ENCODE measurements at places on chromosomes 7 and 10.
A peak's percentile ranks its signal among the peaks of the same experiment; 100 is the strongest.

GRCh38 chr7:101589976-101590662 is 39.0 kb downstream of the MYL10 start:
- DNase-seq, result no peak

- no peak for DNase-seq
Measured at GRCh38 chr10:13669182-13669855, 82.6 kb downstream of the PRPF18 start.

DNA sequence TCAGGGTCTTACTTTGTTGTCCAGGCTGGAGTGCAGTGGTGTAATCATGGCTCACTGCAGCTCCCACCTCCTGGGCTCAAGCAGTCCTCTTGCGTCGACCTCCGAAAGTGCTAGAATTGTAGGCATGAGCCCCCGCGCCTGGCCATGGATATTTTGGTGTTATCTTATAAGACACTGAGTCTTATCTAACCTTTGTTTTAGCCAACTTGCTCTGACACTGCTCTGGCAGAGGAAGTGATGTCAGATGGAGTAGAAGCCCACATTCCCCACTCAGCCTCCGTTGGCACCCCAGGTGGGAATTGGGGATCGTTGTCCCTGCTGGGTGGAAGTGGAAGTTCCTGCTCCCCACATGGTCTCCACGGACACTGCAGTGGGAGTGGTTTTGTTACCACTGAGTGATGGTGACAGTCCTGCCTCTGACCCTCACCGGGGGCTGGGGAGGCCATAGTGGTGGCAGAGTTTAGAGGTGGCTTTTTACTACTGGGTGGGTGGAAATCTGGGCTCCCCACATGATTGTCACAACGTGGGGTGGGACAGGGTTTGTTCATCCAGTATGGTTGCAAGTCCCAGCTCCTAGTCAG is 98.9 kb downstream of the ANKRD61 start:
- DNase-seq, result no peak

DNA sequence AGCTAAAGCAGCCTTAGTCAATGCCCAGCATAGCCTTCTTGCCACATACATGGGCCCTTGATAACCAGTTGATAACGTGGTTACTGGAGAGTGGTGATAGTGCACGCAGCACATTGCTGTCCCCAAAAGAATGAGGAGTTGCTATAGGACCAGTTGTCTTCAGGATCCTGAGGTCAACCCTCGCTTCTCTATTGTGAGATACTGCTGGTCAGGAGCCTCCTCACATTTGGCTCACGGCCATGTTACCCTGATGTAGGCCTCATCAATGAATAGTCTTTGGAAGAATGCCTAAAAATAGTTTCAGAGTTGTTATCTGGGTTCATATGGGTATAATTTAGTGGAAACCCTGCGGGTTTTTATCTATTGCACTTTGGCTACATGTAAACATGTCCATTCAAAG is 230.7 kb downstream of the VTI1A start:
- DNase-seq, result no peak

- peak; percentile 4 for DNase-seq
Measured at GRCh38 chr10:93288679-93289634, 193.2 kb downstream of the MYOF start.

GRCh38 chr10:113094114-113094486 is 144.1 kb downstream of the TCF7L2 start:
- no peak for DNase-seq

DNA sequence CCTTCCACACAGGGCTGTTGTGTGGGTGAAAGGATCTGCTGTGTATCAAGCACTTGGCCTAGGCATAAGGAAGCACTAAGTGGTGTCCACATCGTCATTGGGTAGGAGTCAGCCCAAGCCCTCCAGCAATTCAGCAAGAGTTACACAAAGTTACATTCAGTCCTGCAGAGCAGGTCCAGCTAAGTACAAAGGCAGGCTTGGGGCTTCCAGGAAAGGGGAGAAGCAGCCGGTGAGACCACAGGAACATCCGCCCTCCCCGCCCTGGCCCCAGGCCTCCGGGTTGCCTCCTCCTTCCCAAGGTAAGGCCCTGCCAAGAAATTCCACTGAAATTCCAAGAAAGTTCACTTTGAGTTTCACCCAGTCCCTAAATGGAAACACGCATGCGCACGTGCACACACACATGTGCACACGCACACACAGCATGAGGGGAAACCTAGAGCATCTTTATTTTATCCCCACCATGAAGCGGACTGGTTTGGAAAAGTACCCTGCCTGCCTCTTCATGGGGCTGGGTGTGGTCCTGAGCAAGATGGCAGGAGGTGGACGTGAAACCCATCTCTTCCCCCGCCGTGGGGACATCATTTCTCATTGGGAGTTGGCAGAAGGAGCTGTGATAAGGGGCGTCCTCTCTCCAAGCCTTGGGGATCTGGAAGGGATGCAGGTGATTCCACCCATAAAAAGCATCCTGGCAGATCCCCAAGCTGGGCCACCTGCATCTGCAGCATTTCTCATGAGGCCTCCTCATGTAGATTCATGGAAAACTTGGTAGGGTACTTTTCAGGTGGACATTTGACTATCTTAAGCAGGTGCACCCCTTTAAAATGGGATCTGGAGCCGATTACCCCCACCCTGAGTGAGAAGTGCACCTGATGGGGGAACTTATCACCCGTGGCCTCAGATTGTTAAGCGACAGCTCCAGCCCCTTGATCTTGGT is 69.1 kb upstream of the NANOS1 start:
- no peak for DNase-seq

DNA sequence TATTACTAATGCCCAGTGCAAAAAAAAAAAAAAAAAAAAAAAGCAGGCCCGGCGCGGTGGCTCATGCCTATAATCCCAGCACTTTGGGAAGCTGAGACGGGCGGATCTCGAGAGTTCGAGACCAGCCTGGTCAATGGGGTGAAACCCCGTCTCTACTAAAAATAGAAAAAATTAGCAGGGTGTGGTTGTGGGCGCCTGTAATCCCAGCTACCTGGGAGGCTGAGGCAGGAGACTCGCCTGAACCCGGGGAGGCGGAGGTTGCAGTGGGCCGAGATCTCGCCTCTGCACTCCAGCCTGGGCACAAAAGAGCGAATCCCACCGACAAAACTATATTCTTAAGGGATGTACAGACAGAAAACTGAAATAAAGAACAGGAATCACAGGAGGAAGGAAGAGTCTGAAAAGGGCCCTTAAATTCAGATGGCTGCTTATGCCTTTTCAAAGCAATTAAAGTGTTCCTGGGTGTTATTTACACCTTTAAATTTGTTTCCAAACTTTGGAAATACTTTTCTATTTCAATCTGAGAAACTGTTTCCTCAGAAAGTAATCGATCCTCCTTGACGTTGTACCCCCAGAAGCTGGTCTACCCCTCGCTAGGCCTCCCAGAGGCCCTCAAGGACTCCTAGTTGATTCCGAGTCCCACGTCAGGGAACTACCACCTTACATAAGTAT is 2.0 kb upstream of the KMT2E start:
- DNase-seq, result peak; percentile 16

- DNase-seq, result no peak
Measured at GRCh38 chr10:17023386-17024298, 106.0 kb downstream of the CUBN start.

DNA sequence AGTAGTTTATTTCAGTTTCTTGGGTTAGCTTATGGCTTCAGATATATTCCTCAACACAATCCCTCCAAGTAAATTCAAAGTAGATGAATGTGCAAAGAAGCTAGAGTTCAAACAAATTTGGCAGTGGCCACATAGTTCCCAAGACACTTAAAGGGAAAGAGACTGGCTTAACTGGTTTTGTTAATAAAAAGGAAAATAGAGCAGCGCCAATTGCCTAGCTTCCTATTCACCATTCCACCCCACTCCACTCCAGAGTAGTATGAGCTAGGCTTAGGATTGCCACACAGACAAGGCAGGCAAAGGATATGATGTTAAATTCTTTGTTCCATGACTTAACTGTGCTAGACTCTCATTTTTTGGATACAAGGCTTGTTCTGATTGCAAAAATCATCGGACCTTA is 2.0 kb downstream of the XRCC2 start:
- DNase-seq, result no peak

GRCh38 chr7:130874071-130874915 is 140.3 kb upstream of the KLF14 start:
- DNase-seq, result no peak

DNA sequence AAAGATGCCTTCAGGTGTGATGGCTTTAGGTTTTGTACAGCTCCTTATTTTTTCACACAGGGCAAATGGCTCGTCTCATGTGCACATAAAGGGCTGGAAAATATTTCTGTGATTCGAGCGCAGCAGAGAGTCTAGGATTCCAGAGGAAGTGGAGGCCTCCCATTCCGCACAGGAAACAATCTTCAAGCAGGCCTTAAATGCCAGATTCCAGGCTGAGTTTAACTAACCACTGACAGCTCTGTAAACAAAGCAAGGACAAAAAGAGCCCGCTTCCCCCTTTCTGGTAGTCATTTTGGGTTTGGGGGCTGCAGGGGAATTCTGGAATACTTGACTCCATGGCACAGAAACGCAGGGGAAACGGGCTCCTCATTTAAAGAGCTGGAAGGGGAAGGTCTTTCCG is 87.2 kb downstream of the CALD1 start:
- DNase-seq, result no peak

DNA sequence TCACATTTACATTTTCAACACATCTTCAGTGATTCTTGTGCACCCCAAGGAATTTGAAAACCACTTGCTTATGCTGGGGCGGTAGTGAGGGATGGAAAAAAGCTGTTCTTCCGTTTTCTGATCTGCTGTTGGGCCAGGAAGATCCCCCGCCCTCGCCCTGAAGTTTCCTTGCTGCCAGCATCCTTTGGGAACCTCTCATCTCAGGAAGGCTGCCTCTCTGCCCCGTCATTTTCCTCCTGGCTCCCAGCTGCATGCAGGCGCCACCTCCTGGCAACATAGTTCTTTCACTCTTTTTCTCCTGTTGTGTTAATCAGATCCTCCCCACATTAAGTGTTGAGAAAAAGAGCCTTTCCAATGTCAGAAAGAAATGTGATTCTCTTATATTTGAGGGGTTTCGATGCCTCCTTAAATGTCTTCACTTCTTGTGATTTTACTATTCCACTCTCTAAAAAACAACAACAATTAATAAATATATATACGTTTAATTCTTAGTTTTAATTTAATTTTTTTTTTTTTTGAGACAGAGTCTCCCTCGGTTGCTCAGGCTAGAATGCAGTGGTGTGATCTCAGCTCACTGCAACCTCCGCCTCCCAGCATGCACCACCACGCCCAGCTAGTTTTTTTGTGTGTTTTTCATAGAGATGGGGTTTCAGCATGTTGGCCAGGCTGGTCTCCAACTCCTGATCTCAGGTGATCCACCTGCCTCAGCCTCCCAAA is 122.9 kb downstream of the RALA start:
- peak; percentile 32 for DNase-seq

DNA sequence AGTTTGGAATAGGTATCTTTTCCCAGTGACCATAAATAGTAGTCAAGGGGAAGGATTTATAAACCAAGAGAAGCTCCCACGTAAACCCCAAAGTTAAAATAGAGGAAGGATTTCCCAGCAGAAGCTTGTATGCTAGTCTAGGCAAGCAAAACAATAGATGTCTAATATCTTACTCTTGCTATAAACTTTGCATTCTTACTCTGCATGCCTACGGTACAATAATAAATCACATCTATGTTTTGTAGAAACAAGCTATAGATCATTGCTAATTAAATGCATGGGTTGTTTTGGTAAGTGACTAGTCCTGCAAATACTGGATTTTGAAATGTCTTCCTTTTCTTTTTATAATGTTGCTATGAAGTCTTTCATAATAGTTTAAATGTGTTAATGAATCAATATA is 585.5 kb downstream of the INHBA start:
- no peak for DNase-seq

DNA sequence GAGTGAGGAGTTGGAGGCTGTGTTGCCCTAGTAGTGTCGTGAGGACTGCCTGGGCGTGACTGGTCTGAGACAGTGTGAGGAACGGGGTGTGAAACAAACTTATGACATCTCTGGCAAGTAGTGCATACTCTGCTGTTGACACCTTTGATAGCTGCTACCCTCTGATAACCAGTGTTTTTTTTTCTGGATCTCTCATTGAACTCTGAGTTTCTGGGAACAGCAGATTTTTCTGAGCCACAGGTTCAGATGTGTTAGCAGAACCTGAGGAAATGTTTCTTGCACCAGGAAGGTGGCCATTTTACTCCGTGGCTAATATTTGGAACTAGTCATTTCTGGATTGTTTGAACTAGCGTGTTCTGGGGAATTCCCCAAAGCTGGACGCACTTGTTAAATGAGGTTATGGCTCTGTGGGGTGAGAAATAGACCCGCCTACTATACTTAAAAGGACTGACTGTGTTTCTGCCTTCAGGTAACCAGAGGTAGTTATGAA is 52.9 kb downstream of the AUTS2 start:
- no peak for DNase-seq

DNA sequence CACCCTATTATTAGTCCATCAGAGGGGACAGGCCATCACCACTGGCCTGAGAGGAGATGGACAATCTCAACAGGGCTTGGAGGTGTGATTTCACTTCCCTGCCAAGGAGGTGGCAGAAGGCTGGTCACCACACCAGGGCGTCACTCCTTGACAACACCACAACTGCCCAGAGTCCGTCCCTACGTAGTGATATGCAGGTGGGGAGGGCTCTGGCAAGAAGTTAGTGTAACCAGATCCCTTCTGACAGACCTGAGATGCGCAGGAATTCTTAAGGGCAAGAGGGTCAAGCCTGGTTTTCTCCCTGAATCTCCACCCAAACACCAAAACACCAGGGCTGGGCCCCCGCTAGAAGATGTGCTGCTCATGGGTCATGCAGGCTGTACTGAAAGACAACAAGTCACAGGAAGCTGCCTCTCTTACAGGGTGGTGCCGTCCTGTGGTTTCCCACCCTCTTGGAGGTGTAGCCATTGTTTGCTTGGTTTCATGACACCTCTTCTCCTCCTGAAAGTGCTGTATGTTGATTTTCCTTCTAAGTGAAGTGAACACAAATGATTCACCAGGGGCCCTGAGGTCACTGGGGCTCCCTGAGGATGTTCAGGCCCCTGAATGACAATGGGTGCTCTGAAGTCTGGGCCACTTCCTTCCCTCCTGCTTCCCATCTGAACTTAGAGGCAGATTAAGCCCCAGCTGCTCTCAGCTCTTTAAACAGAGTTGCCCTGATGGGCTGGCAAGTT is 27.1 kb downstream of the ATXN7L1 start:
- DNase-seq, result peak; percentile 29

GRCh38 chr10:112349521-112350085 is 24.3 kb upstream of the ACSL5 start:
- no peak for DNase-seq

GRCh38 chr10:6333086-6333485 is 130.4 kb downstream of the PFKFB3 start:
- no peak for DNase-seq

- no peak for DNase-seq
Measured at GRCh38 chr7:100679927-100680575, 6.5 kb downstream of the GNB2 start.

- no peak for DNase-seq
Measured at GRCh38 chr10:4080225-4080805, 295.3 kb upstream of the KLF6 start.

DNA sequence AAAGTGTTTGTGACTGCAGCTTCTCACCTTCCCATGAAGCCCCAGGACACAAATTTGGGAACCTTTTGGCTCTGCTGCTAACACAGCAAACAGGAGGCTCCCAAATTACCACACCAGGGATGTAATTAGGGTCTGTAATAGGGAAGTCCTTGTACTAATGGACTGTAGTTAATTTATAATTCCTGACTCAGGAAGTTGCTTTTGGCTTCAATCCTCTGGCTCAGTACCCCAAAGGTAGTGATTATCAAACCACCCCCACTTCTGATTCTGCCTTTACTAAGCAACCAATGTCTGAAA is 3.8 kb upstream of the MALSU1 start:
- no peak for DNase-seq

- no peak for DNase-seq
Measured at GRCh38 chr10:8616166-8616565, 561.7 kb downstream of the GATA3 start.

GRCh38 chr10:95181726-95182125 is 12.3 kb upstream of the ACSM6 start:
- no peak for DNase-seq

Data from stimulated activated CD4-positive, alpha-beta T cell treated with anti-CD3 and anti-CD28 coated beads, TNF-alpha, amount 100 ng/mL, for 4 hours (primary cell).